Stimulated activated CD4-positive, alpha-beta T cell treated with anti-CD3 and anti-CD28 coated beads, Interleukin-12 subunit alpha, Interleukin-12 subunit beta, amount 100 ng/mL, for 48 hours (primary cell): ENCODE measurements at places on chromosomes 2 and 18.

DNA sequence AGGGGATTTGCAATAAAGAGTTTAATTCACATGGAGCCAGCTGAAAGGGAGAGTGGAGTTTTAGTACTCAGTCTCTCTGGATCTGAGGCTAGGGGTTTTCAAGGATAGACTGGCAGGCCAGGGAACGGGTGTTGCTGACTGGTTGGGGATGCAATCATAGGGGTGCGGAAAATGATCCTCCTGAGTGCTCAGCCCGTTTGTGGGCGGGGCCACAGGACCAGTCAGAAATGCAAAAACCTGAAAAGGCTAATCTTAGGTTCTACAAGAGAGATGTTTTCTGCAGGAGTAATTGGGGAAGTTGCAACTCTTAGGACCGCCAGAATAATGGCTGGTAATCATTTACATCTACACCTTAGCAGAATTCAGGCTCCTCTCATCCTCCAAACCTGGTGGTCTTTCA lies 2.5 kb downstream of the NFU1 start:
- DNase-seq: no peak

DNA sequence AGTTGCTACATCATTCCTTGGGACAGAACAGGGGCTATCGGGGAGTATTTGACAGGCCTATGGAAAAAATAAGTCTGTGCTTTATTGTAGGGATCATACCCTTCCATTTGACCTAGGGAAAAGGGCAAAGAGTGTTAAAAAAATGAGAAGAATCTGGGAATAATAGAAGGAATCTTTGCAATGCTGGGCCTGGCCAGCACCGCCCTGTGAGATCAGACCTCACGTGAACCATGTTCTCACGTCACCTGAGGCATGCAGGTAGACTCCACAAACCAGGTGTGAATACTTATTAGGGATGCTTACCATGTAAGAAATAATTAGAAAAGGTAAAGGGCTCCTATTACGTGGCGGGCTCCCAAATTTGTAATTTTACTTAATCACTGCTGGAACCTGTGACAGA lies 177.5 kb upstream of the GATA6 start:
- no peak for DNase-seq

- no peak for DNase-seq
These were observed 206.6 kb downstream of the NDUFA10 start for GRCh38 chr2:239818531-239819011.

DNA sequence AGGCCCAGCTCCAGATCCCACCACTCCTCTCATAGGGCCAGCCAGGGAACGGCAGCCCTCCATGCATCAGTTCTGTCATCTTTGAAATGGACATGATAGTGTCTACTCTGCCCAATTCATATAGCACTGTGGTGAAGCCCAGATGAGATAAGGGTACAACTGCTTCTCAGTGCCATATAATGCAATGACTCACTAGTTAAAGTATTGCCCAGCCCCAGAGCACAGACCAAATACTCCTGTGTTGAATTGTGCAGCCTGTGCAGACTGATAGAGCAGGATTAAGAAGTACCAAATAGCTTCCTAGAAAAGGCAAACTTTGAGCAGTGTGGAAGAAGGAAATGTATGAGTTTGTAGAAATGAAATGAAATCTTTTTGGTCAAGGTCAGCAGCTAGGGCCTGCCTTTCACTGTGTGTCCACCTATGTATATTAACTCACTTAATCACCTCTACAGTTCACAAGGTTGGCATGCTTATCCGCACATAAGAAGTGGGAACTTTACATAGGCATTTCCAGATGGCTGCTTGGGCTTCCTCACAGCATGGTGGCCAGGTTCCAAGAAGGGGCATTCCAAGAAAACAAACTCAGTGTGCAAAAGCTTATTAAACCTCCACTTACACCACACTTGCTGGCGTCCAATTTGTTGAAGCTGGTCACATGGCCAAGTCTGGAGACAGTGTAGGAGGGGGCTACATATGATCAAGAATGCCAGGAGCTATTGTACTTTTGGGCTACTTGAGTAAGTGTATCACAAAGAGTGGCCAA lies 102.8 kb upstream of the COPS8 start:
- no peak for DNase-seq

- no peak for DNase-seq
These were observed 125.6 kb upstream of the HS6ST1 start for GRCh38 chr2:128444121-128444771.

GRCh38 chr2:134468164-134468563 lies 214.3 kb downstream of the MGAT5 start:
- no peak for DNase-seq

DNA sequence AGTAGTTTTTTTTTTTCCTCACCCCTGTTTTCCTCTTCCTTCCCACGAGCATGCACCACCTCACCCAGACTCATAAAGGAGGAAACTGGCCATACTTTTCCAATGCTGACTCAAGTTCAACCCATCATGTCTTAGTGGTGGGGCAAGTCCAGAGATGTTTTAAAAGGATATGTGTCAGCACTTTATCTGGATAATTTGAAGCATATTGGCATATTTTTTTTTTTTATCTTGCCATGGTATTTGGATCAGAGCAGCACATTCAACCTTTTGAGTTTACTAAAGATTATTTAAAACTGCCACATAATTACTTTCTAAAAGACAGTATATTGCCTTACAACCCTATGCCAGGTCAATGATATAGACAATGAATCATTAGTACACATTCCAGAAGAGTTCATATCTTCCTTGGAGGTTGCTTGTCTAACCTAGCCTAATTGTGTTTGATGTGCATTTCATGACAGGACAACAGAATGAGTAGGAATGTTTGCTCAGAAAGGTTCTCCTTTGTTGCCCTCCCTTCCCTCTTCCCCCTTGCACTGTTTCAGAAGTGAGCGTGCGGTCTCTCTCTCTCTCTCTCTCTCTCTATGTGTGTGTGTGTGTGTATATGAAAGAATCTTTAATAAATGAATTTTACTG lies 950.7 kb upstream of the FAM98A start:
- DNase-seq: no peak

DNA sequence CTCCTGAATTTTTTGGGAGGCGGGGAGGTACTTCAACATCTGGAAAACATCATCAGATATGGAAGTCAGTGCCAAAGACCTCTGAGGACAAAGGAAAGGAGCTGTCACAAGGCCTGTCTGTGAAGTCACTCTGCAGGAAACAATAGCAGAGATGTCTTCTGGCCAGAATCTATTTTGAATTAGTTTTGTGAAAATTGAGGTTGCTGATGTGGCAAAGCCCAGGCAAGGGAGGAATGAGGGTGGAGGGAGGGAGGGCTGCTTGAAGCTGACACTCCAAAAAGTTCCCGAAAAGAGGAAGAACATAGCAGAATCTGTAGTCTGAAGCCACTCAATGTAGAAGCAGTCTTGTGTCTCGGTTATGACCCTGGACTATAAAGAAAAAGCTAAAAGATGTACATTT lies 151.1 kb upstream of the LHCGR start:
- no peak for DNase-seq

DNA sequence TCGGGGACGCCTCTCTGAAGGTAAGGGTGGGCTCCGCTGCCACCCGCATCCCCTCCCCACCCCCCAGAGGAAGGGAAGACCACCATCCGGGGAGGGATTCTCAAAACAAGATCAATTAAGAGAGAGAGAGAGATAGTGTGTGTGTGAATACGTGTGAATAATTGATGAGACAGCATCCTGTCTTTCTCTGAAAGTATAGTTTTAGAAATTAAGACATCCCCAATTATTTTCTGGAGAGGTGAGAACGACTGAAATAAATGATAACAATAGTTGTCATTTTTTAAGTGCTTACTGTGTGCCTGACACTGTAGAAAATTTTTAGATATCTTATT lies 751 bp downstream of the IL18R1 start:
- DNase-seq: no peak

- no peak for DNase-seq
These were observed 28.7 kb upstream of the ATP8B1 start for GRCh38 chr18:57831597-57832377.

DNA sequence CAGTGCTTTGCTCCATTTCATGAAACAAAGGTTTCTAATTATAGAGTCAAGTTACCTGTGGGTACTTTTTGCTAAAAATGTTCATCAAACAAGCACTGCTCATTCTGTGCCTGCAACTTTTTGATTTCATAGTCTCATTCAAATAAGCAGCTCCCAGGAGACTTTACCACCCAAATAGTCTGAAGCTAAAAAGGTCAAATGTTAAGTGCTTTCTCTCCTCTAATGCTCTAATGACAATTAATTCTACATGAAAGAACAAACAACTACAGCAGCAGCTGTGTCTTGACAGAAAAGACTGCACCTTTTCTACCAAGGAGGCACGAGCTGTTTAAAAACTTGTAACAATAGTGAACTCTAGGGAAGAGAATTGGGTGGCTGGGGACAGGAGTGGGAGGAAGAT lies 65.3 kb downstream of the CCDC93 start:
- DNase-seq: no peak

- no peak for DNase-seq
These were observed 337.1 kb upstream of the MMADHC start for GRCh38 chr2:149924549-149925213.

DNA sequence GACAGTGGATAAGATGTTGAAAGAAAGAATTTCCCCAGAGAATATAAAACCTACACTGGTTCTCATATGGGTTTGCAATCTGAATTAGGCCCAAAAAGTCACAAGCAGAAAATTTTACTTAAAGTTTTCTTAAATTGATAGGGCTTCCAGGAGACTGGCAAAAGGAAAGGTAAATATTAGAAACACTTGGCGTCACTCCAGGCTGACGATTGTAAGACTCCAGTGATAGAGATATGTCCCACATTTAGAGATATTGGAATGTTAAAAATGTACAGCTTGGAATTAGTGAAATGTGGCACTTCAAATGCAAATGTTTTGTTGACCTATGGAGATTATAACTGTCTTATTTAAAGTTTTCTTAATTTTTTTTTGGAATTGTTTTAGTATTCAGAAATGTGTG lies 14.0 kb downstream of the YIPF4 start:
- no peak for DNase-seq

DNA sequence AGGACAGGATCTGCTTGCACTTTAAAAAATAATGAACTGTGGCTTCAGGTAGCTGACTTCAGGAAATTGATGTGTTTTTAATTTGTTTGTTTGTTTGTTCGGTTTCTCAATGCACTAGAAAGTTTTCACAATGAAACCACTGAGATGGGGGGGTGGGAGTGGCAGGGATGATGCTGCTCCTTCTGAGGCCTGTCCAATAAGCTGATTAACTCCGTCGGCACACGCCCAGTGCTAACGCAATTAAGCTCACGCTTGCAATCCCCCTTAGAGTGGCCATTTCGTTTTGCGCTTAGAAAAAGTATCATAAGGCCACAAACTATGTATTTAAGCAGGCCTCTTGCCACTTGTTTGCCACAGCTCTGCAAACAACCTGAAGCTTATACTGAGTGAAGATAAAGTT lies 12.5 kb upstream of the GPR39 start:
- no peak for DNase-seq

DNA sequence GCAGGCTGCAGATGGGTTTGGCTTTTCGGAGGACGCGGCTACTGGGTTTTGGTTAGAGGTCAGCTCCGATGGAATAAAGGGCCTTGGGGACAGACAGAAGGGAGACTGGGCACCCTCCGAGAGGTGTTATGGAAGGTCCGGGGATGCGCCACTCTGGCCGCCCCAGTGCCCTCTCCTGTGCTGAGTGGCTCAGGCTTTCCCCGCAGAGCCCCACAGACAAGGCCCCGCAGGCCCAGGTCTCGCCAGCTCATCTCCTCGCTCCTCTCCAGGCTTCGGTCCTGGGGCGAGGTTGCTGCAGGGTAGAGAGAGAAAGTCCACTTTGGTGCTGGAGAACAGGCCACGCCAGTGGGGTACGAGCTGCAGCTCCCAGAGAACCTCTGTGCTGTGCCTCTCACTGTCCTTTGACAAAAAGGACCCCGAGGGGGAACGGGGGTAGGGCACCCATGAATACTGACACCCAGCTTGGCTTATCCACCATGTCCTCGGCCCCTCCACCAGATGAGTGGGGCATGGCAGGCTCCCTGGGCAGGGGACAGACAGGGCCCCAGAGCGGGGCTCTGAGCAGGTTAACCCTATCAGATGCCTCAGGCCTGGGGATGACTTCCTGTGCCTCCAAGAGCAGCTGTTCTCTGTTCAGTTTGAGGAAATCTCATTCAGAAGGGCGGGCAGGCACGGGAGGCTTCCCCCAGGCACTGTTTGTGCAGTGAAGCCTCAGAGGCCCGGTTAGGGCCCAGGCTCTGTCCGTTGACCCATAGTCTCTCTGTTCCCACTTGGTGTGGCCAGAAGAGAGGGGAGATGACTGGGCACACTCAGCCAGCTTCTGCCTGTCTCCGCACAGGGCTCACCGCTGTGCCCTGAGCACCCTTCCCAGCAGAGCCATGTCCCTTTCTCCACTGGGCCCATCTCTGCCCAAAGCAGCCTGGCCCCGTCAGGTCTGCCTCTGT lies 15.7 kb upstream of the CNNM3 start:
- DNase-seq: no peak

DNA sequence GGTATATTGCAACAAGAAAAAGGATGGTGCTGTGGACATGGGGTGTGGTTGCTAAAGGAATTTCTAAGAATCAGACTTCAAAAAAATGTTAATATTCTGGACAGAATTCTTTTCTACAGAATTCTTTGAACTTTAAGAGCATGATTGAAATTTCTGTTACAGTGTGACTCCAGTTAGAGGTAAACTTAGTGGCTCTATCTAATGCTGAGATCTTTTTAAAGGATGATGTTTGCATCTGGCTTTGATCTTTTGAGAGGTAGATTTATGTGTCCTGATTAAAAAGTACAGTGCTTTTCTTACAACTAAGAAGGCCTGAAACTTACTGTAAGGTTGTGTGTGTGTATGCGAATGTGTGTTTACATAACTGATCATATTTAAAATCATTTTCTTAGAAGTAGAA lies 25.4 kb downstream of the NCK2 start:
- DNase-seq: no peak

DNA sequence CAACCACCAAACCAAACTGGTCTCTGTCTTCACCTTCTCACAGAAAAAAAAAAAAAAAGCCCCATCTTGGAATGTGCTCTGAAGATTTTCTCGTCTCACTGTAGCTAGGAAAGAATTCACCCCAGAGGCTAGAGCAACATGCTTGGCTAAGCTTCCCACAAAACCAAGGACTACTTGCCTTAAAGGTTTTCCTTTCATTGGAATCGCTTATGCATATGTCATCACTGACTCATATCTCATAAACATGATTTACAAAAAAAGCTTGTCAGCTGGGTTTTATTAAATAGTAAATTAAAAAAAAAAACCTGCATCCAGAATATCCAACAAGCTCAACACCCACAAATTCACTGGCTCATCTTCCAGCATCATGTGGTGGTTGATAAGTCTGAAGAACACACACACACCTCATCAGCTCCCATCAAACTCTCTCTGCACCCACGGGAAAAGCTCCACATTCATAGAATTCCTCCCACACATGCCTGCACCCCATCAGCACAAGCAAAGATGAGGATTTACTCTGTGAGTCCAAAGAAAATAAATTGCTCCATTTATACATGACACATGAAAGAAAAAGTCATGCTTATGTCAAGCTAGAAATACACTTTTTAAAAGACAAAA lies 182.0 kb upstream of the TRIB2 start:
- no peak for DNase-seq

- DNase-seq: no peak
These were observed 282.1 kb upstream of the EPAS1 start for GRCh38 chr2:46014911-46015654.

GRCh38 chr2:133953524-133953923 lies 300.3 kb upstream of the MGAT5 start:
- no peak for DNase-seq

- DNase-seq: no peak
These were observed 183.7 kb upstream of the SIX2 start for GRCh38 chr2:45192991-45193390.
